ENCODE measurements at places on chromosomes 11 and 22.

DNA sequence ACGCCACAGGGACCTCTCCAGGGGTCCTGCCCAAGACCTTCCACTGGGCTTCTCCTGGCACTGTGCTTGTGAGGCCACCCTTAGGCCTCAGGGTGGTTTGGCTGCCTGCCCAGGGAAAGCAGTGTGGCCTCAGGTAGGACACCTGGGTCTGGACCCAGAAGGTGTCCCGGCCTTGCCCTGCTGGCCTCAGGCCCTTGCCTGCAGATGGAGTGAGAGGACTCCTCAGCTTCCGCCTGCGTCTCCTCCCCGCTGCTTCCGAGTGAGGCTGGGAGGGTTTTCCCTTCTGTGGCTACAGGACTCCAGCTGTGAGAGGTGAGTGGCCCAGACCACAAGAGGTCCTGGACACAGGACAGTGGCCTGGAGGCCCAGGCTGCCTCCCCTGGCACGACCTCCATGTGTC, 60.4 kb downstream of the WNT7B start:
- DNase-seq: no peak

GRCh38 chr22:41380993-41381328, 781 bp upstream of the TEF start:
- DNase-seq: no peak

DNA sequence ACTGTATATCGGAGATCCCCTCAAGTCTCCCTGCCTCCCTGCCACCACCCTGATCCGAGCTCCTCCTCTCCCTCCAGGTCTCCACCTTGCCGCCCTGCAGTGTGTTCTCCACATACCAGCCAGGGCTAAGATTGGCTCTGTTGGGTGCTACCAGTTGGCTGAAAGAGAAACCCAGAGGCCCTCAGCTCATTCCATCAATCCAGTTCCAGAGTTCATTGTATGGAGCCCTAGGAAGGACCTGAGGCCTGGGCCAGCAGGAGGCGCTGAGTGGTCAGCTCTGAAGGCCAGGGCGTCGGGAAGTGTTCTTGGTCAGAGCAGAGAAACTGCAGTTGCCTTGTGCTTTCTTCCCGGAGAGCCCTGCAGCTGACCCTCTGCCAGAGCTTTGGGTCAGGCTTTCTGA, 2.2 kb upstream of the TOP3B start:
- no peak for DNase-seq

DNA sequence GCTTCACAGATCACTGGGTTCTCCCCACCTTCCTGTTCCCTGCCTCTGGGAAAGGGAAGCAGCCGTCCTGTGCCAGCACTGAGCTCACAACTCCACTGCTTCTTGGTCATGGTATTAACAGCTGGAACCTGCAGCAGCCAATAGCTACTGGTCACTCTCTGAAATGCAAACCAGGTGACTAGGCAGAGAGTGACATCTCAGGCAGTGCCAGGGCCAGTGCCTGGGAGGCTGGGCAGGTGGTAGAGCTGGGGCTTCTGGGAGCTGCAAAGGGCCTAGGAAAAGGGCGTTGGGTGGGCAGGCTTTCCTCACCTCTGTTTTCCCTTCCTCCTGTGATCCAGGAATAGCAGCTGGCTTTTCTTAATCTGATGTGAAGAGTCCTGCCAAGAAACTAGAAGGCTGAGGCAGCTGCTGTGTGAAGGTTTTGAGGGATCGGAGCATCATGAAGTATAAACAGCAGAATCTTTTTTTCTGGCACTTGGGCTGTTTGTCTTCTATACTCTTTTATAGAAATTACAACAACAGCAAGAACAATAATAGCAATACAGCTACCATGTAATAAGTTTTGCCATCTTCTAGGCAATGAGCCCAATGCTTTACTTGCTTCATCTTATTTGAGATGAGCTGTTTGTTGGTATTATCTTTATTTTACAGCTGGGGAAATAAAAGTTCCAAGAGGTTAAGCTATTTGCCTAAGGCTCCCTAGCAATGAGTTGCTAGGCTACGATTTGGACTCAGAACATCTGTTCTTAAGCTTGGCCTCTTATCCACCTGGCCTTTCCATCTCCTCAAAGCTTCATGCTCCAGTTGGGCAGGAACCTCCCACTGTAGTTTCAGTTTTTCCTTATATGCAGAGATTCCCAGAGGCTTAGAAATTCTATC, 22.0 kb upstream of the CD44 start:
- DNase-seq: no peak

DNA sequence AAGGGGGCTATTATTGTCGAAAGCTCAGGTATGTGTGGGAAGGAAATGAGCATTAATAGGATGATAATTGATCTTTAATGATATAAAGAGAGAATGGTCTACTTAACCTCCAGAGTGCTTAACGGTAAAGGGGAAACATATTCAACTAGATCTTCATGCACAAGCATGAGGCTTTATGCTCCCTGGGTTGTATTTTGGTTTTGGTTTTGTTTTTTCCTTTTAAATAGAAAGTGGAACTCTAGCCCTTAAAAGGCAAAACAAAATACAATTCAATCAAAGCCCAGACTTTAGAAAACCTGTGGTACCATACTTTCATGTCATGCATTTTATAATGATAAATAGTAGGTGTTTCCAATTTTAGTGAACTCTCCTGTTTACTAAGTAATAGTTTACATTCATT, 622.7 kb downstream of the METTL15 start:
- no peak for DNase-seq

DNA sequence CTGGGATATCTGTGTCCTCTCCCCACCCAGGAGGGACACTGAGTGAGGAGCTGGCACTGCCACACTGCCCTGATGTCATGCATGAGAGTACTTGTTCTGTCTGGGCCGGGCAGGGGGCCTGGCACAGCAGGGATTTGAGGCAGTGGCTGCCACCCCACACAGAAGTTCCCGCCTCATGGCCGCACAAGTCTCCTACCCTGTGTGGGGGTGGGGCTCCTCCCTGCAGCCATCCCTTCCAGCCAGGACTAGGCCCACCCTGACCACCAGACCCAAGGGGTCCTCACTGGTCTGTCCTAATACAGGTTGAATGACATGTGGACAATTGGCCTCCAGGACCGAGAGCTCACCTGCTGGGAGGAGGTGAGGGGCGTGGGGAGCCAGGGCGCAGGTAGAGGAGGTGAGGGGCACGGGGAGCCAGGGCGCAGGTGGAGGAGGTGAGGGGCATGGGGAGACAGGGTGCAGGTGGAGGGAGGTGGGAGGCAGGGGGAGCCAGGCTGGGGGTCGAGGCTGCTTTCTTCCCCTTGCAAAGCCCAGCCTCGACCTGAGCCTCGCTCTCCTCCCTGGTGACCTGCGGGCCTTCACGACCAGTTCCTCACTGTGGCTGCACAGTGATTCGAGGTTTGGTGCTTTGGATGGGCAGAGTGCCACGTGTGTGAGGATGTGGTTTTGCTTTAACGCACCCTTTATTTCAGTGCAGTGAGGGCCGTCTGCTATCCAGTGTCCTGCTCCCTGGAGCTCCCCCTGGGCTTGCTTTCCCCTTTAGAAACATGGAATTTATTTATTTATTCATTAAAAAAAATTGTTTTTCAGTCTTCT, 7.4 kb downstream of the LZTR1 start:
- no peak for DNase-seq

DNA sequence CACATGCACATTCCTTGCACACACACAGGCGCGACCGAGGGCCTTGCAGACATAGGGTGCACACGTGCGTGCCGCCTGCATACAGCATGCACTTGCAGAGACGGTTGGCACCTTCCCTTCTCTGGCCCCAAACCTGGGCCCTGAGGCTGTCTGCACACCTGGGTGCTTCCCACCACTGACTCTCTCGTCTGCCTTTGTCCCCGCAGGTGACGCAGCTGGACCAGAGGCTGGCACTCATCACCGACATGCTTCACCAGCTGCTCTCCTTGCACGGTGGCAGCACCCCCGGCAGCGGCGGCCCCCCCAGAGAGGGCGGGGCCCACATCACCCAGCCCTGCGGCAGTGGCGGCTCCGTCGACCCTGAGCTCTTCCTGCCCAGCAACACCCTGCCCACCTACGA, 38.0 kb downstream of the CDKN1C start:
- no peak for DNase-seq

GRCh38 chr11:16806791-16807190, 68.3 kb downstream of the C11orf58 start:
- no peak for DNase-seq

- no peak for DNase-seq
These were observed 23.4 kb upstream of the PIK3C2A start for GRCh38 chr11:17230867-17231851.

DNA sequence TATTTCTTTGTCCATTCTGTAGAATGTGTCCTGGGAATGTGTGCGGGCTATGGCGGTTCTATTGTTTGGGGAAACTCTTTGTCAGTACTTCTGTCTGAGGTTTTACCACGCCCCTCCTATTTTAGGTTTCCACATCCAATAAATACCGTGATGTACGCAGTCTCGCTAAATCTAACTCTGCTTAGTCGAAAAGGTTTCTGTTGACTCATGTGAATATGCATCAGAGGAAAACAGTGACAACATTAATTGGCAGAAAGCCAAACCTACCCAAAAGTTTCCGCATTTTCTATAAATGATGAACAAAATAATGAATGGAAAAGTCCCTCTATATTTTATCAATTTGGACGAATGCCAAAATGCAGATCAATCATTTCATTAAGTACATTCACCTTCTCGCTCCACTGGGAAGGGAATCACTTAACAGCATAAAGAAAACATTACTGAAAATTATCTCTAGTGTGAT, 143.4 kb downstream of the MAML2 start:
- no peak for DNase-seq

- no peak for DNase-seq
These were observed 167.6 kb downstream of the WT1 start for GRCh38 chr11:32267679-32268187.

- no peak for DNase-seq
These were observed 25.5 kb upstream of the ACR start for GRCh38 chr22:50712341-50713007.

DNA sequence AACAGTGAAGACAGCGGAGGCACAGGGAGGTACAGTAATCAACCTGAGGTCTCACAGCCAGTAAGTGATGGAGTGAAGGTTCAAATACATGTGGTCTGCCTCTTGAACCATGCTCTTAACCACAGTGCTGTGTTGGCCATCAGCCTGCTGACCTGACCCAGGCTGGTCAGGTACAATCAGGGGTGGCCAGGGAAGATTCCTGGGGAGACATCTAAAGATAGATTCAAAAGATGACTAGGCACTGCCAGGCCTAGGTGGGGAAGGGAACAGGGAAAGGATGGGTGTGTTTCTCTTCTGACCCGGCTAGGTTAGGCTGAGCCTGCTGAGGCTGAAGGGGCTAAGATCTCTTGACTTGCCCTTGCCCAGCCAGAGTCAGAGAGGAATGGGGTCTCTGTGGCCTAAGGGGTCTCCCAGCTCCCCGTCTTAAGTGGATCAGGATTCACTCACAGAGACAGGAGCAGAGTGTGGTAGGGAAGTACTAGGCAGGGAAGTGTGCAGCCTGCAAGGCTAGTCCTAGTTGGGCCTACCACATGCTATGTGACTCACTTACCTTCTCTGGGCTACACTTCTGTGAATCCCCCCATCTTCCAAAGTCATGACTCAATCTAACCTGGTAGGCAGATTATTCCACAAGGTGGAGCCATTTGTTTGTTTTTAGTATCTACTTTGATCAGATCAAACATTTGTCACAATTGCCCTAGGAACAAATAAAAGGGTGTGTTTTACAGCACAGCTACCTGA, 10.4 kb upstream of the SREBF2 start:
- DNase-seq: peak; percentile 78

GRCh38 chr22:46256358-46256958, 6.4 kb upstream of the CDPF1 start:
- DNase-seq: no peak

DNA sequence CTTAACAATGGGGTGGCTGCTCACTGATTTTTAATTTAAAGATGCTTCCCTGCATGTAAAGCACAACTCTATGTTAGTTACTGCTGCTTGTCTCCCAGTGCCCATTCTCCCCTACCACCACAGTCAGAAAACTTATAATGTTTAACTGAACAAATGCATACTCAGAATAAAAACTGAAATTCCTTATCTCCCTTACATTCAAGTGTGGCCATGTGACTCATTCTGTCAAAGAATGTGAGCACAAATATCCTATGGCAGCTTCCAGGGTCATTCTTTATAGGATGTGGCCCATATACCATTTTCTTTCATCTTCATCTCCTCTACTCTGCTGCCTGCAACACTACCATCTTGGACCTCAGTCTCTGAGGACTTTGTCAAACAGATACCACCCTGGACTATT, 374.8 kb downstream of the DYNC2H1 start:
- no peak for DNase-seq

DNA sequence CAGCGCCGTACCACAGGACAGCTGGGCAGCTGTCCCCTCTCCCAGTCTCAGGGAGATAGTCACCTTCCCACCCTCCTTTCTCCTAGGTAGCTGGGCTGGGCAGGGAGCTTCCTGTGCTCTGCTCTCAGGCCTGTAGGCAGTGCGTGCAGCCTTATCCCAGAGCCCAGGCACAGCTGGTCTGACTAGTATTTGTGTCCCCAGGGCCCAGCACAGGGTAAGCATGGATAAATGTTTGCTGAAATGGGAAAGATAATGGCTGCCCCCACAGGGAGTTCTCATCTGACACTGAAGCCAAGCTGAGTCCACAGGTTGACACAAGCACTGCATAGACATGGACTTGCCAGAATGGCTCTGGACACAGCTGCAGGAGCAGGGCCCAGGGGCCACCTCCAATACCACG, 9.8 kb downstream of the SLC15A3 start:
- DNase-seq: no peak

DNA sequence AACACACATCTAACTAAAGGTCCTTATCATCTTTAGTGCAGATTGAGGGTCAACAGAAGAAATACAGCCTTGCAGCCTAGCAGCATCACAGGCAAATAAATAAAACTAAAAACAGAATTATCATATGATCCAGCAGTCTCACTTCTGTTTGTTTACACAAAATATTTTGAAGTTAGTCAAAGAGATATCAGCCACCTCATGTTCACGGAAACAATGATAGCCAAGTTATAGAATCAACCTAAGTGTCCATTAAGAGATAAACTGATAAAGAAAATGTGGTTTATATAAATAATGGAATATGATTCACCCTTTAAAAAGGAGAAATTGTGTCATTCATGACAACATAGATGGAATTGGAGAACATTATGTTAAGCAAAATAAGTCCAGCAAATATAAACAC, 738.1 kb upstream of the CCDC90B start:
- no peak for DNase-seq

GRCh38 chr11:117095284-117096161, 2.7 kb downstream of the SIK3 start:
- peak; percentile 68 for DNase-seq

DNA sequence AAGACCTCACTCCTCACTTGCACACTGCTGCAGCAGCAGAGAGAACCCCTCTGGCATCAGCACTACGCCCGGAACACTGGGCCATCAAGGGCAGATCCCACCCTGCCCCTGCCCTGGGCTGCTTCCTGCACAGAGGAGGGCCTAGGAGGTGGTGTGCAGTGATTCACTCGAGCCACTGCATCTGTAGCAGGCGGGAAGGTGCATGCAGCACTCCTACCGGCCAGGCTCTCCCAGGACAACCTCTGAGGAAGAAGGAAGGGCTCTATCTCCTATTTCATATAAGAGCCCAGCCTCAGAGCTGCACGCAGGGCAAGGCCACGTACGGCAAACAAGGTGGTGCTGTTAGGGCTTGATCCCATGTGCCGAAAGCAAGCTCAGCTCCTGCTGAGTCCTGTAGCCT, 14.2 kb downstream of the RANGAP1 start:
- DNase-seq: no peak

All from hematopoietic multipotent progenitor cell treated with erythropoietin and hydrocortisone succinate and interleukin-3 and kit ligand, for 17 days (in vitro differentiated cells).